ENCODE measurements at places on chromosomes 2 and 18. TPM values are rescaled to one million over a fixed set of nuclear protein-coding genes. Genes with fewer than 3 reads are reported as not detected.

The RAB6D gene
- 0.17 TPM for polyA plus RNA-seq

The ALPG gene
- polyA plus RNA-seq = not detected

The TFCP2L1 gene
- polyA plus RNA-seq = 11.5 TPM

The CIAO1 gene
- 58.6 TPM for polyA plus RNA-seq

The OXER1 gene
- 0.24 TPM for polyA plus RNA-seq

The PCARE gene
- not detected for polyA plus RNA-seq

The NAT8 gene
- polyA plus RNA-seq = not detected

The DES gene
- 9.7 TPM for polyA plus RNA-seq

The PROKR1 gene
- polyA plus RNA-seq = not detected

The IL1RL1 gene
- polyA plus RNA-seq = 1.7 TPM

The SLC9A4 gene
- not detected for polyA plus RNA-seq

The PUM2 gene
- polyA plus RNA-seq = 33.2 TPM

The DYNAP gene
- polyA plus RNA-seq = not detected

The PARD6G gene
- 7.0 TPM for polyA plus RNA-seq

The PPP1R7 gene
- 116 TPM for polyA plus RNA-seq

The OSBPL6 gene
- polyA plus RNA-seq = 3.6 TPM

The CAVIN2 gene
- 7.8 TPM for polyA plus RNA-seq

The ARHGAP25 gene
- polyA plus RNA-seq = 4.9 TPM

The DUSP11 gene
- polyA plus RNA-seq = 9.5 TPM

The NPAS2 gene
- polyA plus RNA-seq = 5.3 TPM

The RAB27B gene
- 0.17 TPM for polyA plus RNA-seq

The BMP10 gene
- polyA plus RNA-seq = not detected

The FN1 gene
- polyA plus RNA-seq = 172 TPM

All from brain (organoid and tissue), 16 donors.